ENCODE measurements at places on chromosomes 13 and 19.

- DNase-seq = no peak
Measured at GRCh38 chr13:46686171-46686570, 110.8 kb downstream of the ESD start.

- DNase-seq = peak; percentile 36
Measured at GRCh38 chr19:54430306-54431254, 15.3 kb downstream of the TTYH1 start.

DNA sequence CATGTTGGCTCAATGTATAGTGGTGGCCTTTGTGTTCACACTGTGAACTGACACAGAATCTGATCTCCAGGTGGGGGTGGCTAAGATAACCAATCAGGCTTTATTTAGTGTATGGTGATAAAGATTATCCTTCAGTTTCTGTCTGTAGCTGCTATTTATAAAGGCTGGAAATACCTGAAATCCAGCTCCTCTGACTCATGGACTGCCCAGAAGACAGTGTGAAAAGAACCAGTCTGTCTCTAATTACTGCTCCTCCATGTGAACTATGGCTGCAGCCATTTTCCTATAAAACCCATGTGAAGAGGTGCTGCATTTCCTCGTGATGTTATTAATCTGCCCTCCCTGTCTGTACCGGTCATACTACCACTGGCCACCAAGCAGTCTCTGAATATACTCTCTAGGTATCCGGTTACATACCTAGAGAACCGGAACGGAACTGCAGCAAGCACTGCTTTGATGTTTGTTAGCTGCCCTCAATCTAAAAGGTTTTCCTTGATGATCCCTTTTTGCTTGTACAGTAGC lies 238.0 kb downstream of the LHFPL6 start:
- DNase-seq = no peak

GRCh38 chr19:30666301-30666803 lies 294.2 kb downstream of the ZNF536 start:
- peak; percentile 14 for DNase-seq

GRCh38 chr19:45906221-45906620 lies 3.8 kb upstream of the MYPOP start:
- DNase-seq = no peak

- no peak for DNase-seq
Measured at GRCh38 chr19:11138601-11139300, 16.8 kb downstream of the SPC24 start.

DNA sequence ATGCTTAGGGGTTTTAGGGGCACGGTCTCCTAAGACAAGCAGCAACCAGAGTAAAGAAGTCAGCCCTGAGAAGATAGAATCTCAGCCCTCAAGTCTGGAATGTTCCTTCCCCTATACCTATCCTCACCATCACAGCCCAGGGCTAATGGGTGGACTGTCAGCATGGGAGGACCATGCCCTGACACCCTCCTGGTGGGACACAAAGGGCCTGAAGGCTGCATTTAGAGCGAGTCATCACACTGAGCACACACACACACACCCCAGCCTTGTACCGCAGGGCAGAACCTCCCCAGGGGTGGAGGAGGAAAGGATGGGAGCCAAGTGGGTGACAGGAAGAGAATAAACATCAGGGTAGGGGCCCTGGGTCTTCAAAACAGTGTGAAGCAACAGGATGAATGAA lies 174.8 kb upstream of the SERP2 start:
- no peak for DNase-seq

GRCh38 chr19:18292462-18292809 lies 11.0 kb upstream of the JUND start:
- no peak for DNase-seq

DNA sequence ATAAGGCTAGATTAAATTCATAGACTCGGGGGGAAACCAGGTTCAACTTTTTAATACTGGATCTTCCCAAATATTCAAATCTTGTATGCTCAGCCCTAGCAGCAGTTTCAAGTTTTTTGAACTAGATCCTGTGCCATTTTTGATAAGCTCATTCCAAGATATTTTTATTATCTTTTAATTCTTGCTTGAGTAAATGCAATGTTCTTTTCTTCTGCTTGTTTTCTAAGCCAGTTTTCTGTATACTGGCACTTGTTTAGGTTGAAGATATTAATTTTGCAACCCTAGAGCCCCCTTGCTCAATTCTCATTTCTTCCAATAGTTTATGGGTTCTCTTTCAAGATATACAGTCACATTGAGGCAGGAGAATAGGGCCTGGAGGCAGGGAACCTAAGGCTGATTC lies 13.1 kb upstream of the PNMA8C start:
- no peak for DNase-seq

GRCh38 chr13:51793570-51794271 lies 10.2 kb downstream of the DHRS12 start:
- no peak for DNase-seq

GRCh38 chr13:80173224-80173623 lies 167.7 kb downstream of the SPRY2 start:
- DNase-seq = no peak

DNA sequence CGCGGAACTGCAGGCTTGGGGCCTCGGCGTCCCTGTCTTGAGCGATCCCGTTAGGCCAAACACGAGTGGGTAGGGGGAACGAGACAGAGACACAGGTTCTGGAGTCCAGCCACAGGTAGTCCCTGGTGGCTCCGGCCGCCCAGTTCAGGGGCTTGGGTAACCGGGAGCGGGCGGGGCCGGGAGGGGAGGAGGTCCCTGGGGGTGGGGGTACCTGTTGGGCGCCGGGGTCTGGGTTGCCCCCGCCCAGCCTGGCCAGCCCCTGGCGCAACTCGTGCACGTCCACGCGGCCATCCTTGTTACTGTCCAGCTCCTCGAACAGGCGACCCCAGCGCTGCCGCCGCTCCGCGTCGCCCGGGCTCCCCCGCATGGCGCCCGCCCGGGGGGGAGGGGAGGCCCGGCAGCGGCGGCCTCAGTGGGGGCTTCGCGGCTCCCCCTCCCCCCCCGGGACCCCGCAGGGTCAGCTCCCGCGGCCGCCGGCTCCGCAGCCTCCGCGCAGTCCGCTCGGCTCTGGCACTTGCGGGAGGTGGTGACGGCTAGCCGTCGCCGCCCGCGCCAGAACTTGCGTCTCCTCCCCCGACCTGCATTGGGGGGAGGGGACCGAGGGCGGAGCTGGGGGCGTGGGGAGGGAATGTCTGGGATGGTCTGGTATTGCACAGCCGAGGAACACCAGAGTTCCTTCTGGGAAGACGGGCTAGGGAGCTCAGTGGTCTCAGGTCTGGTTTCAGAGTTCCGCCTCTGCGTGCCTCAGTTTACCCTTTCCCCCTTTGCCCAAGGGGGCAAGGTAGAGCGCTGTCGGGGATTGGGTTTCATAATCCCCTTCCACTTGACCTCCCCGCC lies at the start of gene SLC25A23:
Gene SLC25A23, minus strand, starts transcription at position 531 of the 837 bp plus-strand sequence. Its CDS starts 164 bp downstream, at position 367.
- peak; percentile 48 for DNase-seq

GRCh38 chr13:102289606-102290005 lies 112.2 kb downstream of the FGF14 start:
- DNase-seq = no peak

GRCh38 chr19:7191946-7192691 lies 102.1 kb downstream of the INSR start:
- DNase-seq = peak; percentile 21

DNA sequence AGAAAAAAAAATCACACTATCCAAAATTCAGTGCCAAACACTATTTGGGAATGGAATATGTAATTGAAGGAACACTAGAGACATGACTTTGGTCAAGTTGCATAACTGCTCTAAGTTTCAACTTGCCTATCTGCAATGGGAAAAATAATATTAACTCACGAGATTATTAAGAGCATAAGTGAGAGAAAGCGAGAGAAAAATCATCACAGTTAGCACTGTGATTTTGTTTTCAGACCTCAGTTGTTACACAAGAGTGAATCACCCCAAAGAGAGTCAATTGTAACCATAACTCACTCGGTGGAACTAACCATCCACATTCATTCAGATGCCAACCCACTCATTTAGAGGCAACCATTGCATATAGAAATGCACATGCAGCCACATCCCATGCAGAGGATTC lies 147.1 kb downstream of the NHLRC3 start:
- no peak for DNase-seq

DNA sequence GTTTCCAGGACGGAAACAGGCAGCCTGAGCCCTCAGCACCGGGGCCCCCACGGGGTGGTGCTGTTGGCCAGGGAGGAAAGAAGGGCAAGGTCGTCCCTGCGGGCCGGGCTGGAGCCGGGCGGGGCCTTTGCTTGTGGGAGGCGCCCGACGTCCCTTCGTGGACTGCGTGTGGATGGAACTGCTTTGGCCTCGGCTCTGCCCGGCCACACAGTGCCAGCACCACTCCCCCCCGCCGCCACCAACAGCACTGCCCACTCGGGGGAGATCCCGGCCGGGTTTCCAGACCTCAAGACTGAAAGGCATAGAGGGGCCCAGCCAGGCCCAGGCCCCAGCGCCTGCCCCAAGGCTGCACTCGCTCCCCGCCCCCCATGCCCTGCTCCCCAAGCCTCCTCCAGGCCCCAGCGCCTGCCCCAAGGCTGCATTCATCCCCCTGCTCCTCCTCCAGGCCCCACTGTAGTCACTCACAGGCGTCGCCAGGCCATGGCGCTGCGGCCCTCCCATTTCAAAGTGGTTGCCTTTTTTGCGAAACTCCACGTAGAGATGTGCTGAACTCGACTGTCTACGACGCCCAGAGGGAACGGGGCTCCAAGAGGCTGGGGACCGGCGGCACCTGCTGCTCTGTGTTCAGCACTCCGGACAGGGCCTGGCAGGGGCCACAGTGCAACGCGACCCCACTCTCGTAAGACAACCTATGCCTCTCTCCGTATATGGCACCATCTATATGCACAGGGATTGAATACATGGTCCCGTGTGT lies 22.5 kb downstream of the C13orf46 start:
- peak; percentile 7 for DNase-seq

DNA sequence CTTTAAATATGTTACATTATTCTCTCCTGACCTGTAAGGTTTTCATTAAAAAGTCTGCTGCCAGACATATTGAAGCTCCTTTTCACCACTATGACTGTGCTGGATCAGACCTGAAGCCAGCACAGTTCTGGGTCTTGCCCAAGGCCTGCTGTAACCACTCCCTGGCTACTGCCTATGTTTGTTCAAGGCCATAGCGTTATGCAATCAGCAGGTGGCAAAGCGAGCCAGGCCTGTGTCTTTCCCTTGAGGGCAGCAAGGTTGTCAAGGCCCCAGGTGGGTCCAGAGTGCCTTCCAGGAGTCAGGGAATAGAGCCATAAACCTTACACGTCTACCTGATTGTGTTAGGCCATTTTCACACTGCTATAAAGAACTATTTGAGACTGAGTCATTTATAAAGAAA lies 496.8 kb upstream of the PCDH9 start:
- DNase-seq = no peak

DNA sequence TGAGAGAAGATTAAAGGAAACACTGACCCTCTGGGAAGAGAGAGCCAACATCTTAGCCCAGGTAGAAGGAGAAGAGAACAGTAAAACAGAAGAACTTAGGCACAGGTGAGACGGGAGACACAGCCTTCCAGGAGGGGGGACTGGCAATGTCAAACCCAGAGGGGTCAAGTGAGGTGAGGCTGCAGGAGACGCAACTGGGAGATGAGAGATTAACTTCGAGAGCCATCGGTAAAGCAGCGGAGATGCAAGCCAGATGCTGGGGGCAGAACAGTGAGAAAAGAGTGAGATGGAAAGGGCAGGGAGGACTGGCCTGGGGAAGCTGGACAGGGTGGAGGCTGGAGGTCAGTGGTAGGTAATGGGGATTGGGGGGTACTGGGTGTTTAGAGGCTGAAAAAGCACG lies 5.2 kb downstream of the INSR start:
- no peak for DNase-seq

DNA sequence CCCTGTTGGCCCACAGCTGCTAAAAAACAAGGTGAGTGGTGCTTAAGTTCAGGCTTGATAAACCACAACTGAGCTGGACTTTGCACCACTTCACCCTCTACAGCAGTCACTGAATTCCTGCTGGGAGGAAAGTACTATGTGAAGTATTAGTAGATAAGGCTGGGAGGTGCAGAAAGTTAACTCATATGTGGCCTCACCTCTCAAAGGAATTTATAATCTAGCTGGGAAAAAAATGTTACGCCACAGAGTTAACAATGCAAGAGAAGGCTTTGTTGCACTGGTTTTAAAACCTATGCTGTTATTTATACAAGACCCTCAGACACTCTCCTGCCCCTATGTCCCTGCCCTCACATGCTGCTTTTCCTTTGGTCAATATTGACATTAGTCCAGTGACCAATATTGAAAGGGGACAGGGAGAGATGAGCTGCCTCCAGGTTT lies 60.9 kb downstream of the LIG4 start:
- no peak for DNase-seq

DNA sequence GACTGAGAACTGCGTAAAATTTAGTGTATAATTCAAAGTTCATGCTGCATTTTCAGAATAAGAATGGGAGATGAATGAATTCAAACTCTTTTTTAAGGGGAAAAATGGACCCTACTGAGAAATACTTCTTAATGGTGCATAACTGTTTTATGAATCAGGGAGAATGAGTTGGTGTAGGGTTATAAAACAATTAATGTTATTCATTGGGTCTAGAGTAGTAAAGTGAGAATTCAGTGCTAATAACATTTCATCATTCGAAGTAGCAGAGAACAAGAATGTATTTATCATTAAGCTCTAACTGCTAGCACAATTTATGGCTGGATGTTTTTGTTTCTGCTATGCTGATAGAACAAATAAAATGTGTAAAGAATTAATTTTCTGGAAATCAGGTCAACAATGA lies 310.2 kb downstream of the SLITRK5 start:
- DNase-seq = no peak

DNA sequence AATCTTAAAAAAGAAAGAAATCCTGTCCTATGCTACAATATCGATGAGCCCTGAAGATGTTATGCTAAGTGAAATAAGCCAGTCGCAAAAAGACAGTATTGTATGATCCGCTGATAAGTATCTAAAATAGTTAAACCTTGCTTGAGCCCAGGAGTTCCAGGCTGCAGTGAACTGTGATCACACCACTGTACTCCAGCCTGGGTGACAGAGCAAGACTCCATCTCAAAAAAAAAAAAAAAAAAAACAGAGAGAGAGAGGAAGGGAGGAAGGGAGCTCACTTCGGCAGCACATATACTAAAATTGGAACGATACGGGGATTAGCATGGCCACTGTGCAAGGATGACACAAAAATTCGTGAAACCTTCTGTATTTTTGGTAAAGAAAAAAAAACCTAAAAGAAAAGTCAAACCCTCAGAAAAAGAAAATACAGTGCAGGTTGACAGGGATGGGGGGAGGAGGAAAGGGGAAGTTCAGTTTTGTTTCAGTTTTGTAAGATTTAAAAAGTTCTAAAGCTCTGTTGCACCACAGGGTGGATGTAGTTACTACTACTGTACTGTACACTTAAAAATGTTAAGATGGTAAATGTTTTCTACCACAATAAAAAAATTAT lies 8.4 kb downstream of the CLASRP start:
- DNase-seq = no peak

Measured in activated T-cell treated with anti-CD3 and anti-CD28 coated beads for 4 hours (primary cell).